ENCODE measurements at places on chromosomes 13 and 19. TPM values are rescaled to one million over a fixed set of nuclear protein-coding genes. Genes with fewer than 3 reads are reported as not detected.

The FFAR2 gene
- total RNA-seq: 0.69 TPM

The PRR36 gene
- 0.11 TPM for total RNA-seq

The SHC2 gene
- total RNA-seq: 10.8 TPM

The CRX gene
- total RNA-seq: not detected

The FARP1 gene
- 81.7 TPM for total RNA-seq

The KIR2DL4 gene
- total RNA-seq: not detected

The ZNF317 gene
- total RNA-seq: 14.0 TPM

The CGB3 gene
- not detected for total RNA-seq

The ZNF14 gene
- total RNA-seq: 30.1 TPM

The XRCC1 gene
- 8.7 TPM for total RNA-seq

The CYP2F1 gene
- not detected for total RNA-seq

The CLEC4M gene
- total RNA-seq: not detected

The TMEM238 gene
- not detected for total RNA-seq

The CEACAM4 gene
- total RNA-seq: not detected

The ZNF574 gene
- 7.6 TPM for total RNA-seq

The THSD8 gene
- total RNA-seq: not detected

The C19orf18 gene
- total RNA-seq: 1.0 TPM

The YJEFN3 gene
- total RNA-seq: 1.8 TPM

The HOMER3 gene
- 20.7 TPM for total RNA-seq

The GARIN5B gene
- total RNA-seq: not detected

The LRP3 gene
- 14.4 TPM for total RNA-seq

The CNMD gene
- 0.42 TPM for total RNA-seq

The KLF5 gene
- 30.2 TPM for total RNA-seq

The ZNF525 gene
- total RNA-seq: 23.1 TPM

The GPR12 gene
- total RNA-seq: not detected

The VSIG10L gene
- total RNA-seq: 0.74 TPM

The TMEM255B gene
- 4.9 TPM for total RNA-seq

The DNAJC3 gene
- 71.3 TPM for total RNA-seq

The CYP4F12 gene
- total RNA-seq: 30.3 TPM

The CYP2S1 gene
- total RNA-seq: 0.53 TPM

The RHPN2 gene
- total RNA-seq: 3.5 TPM

The SBSN gene
- not detected for total RNA-seq

The KLK12 gene
- total RNA-seq: not detected

The ATP4B gene
- total RNA-seq: not detected

The PALM3 gene
- 0.90 TPM for total RNA-seq
